Activated T-cell treated with anti-CD3 and anti-CD28 coated beads, Interleukin-2, amount 50 U/mL, for 24 hours (primary cell): ENCODE measurements at places on chromosomes 3 and 15.
A peak's percentile ranks its signal among the peaks of the same experiment; 100 is the strongest.

DNA sequence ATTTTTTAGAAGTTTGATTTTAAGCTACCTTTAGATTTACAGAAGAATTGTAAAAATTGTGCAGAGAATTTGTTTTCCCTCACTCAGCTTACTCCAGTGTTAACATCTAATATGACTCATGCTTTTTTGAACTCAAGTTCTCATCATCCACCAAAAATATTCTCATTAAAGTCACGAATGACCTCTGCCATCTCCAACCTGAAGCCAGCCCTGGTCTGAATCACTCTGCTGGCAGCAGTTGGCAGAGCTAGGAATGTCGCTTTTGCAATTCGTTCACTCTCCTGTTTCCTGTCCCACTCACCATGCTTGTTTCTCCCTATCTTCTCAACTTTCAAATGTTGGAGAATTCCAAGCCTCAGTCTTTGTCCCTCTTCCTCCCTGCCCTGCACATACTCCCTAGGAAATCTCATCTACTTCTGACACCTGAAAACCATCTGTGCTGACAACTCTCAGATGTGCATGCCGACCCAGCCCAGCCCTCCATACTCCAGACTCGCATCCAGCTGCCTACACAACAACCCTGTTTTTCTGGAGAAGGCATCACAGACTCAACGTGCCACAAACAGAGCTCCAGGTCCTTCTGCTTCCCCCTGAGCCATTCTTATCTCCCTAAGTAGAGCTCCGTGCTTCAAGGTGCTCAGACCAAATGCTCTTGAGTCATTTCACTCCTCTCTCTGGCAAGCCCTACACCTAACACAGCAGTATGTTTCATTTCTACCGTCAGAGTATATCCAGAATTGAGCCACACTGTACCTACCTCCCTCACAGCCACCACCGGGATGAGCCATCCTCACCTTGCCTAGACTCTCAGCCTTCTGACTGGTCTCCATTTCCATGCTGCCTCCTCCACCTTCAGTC, 24.9 kb downstream of the PRR23E start:
- H3K4me1 ChIP-seq: peaks cover 2% of the 10 kb centered on the region
- no peaks in the 10 kb centered on the region for H3K36me3 ChIP-seq
- H3K27me3 ChIP-seq: peaks cover 24% of the 10 kb centered on the region
- DNase-seq: no peak
- H3K27ac ChIP-seq: no peak overlapping the region

GRCh38 chr3:136305879-136306278, 55.7 kb downstream of the PCCB start:
- no peak overlapping the region for H3K27ac ChIP-seq
- H3K4me1 ChIP-seq: no peaks in the 10 kb centered on the region
- peaks cover 64% of the 10 kb centered on the region for H3K36me3 ChIP-seq
- DNase-seq: no peak
- H3K4me3 ChIP-seq: no peak overlapping the region

- H3K4me1 ChIP-seq: no peaks in the 10 kb centered on the region
- no peak overlapping the region for H3K4me3 ChIP-seq
- H3K27ac ChIP-seq: no peak overlapping the region
- DNase-seq: no peak
- H3K27me3 ChIP-seq: no peaks in the 10 kb centered on the region
These were observed 10.2 kb downstream of the GLCE start for GRCh38 chr15:69170597-69170996.

DNA sequence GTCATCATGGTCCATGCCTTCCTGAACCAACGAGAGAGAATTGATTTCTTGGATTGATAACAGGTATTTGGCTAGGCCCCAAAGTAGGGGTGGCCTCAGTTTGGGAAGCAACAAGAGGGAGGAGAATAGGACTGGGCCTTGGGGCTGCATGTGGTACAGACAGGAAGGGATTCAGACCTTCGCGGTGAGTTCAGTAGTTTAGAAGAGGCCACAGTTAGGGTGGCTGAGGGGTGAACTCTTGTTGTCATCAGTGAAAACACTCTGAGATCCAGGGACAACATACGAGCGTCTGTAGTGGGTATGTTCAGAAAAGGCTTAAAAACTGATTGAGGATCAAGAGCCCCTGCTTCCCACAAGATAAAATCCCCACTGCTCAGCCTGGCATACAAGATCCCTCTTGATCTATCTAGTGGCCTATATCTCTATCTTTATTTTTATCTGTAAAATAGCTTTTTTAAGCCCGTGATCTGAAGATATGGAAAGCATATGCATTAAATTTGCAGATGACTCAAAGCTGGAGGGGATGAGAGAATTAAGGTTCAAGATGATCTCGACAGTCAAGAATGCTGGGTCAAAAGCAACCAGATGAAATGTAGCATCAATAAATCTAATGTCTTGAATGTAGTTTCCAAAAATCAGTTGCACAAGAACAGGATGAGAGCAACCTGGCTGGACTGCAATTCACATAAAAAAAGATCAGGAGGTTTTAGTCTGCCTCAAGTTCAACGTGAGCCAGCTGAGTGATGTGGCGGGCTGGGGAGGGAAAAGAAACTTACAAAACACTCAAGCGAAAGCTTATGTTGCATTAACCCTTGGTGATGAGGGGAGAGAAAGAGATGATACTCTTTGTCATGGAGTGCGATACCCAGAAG, 221.1 kb upstream of the TLE3 start:
- DNase-seq: no peak
- no peak overlapping the region for H3K4me3 ChIP-seq
- H3K27ac ChIP-seq: no peak overlapping the region
- no peaks in the 10 kb centered on the region for H3K4me1 ChIP-seq
- H3K27me3 ChIP-seq: no peaks in the 10 kb centered on the region

- peak overlapping the region; percentile 91 for H3K4me3 ChIP-seq
- DNase-seq: no peak
- H3K36me3 ChIP-seq: peaks cover 91% of the 10 kb centered on the region
- no peaks in the 10 kb centered on the region for H3K27me3 ChIP-seq
These were observed 5.6 kb downstream of the ZBED2 start for GRCh38 chr3:111589303-111590142.

GRCh38 chr3:4593014-4593413, 99.9 kb downstream of the ITPR1 start:
- no peak overlapping the region for H3K4me3 ChIP-seq
- peaks cover 35% of the 10 kb centered on the region for H3K4me1 ChIP-seq
- no peaks in the 10 kb centered on the region for H3K27me3 ChIP-seq
- no peaks in the 10 kb centered on the region for H3K36me3 ChIP-seq
- DNase-seq: no peak

GRCh38 chr3:23377928-23378672, 175.0 kb downstream of the UBE2E2 start:
- H3K4me1 ChIP-seq: peaks cover 6% of the 10 kb centered on the region
- H3K36me3 ChIP-seq: no peaks in the 10 kb centered on the region
- no peak overlapping the region for H3K27ac ChIP-seq

GRCh38 chr3:3015185-3016089, 94.7 kb downstream of the IL5RA start:
- H3K4me3 ChIP-seq: no peak overlapping the region
- H3K27me3 ChIP-seq: peaks cover 42% of the 10 kb centered on the region
- H3K27ac ChIP-seq: no peak overlapping the region
- no peaks in the 10 kb centered on the region for H3K36me3 ChIP-seq

DNA sequence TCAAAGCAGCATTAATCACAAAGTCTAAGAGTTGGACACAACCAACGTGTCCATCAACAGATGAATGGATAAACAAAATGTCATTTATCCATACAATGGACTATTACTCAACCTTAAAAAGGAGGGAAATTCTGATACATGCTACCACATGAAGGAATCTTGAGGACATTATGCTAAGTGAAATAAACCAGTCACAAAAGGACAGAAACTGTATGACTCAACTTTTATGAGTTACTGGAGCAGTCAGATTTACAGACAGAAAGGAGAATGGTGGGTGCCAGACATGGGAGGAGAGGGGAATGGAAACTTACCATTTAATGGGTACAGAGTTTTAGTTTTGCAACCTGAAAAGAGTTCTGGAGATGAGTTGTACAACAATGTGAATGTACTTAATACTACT, 43.0 kb upstream of the SEC13 start:
- H3K4me3 ChIP-seq: no peak overlapping the region
- no peak for DNase-seq
- peak overlapping the region; percentile 67 for H3K27ac ChIP-seq
- peaks cover 43% of the 10 kb centered on the region for H3K4me1 ChIP-seq
- H3K27me3 ChIP-seq: peaks cover 21% of the 10 kb centered on the region

DNA sequence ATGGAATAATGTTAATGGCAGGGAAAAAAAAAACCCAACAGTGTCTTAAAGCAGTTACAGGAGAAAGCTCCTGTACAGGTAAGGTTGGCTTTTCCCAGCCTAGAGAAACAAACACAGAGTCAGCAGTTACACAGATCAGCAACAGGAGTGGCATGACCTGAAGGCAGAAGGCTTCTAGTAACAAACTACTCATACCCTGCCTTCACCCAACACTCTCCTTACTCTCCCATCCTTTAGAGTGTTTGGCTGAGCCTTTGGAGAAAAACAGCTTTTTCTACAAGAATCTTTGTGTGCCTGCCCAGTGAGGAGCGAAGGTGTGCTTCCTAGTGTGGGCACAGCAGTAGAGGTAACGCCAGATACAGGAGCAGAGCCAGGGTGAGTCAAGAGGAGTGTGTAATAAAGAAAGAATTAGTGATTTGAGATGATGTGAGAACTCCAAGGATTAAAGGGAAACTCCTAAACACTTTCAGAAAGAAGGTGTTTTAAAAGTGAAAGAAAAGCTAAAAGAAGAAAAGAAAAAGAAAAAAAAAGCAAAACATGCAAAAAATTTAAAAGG, 152.7 kb downstream of the POLR2M start:
- H3K36me3 ChIP-seq: no peaks in the 10 kb centered on the region
- DNase-seq: no peak
- H3K27ac ChIP-seq: no peak overlapping the region
- H3K4me1 ChIP-seq: peaks cover 2% of the 10 kb centered on the region
- no peak overlapping the region for H3K4me3 ChIP-seq

GRCh38 chr3:16511681-16512434, 1.6 kb downstream of the RFTN1 start:
- peak overlapping the region; percentile 93 for H3K4me3 ChIP-seq
- peaks cover 77% of the 10 kb centered on the region for H3K4me1 ChIP-seq
- peaks cover 51% of the 10 kb centered on the region for H3K36me3 ChIP-seq
- peak; percentile 77 for DNase-seq

- peaks cover 14% of the 10 kb centered on the region for H3K4me1 ChIP-seq
- H3K36me3 ChIP-seq: peaks cover 24% of the 10 kb centered on the region
- H3K4me3 ChIP-seq: no peak overlapping the region
- peak; percentile 80 for DNase-seq
- H3K27ac ChIP-seq: peak overlapping the region; percentile 63
These were observed 45.0 kb downstream of the TNK2 start for GRCh38 chr3:195863121-195864061.

- peaks cover 74% of the 10 kb centered on the region for H3K4me1 ChIP-seq
- H3K36me3 ChIP-seq: peaks cover 94% of the 10 kb centered on the region
- no peaks in the 10 kb centered on the region for H3K27me3 ChIP-seq
- H3K4me3 ChIP-seq: peak overlapping the region; percentile 99
- H3K27ac ChIP-seq: peak overlapping the region; percentile 97
These were observed 4.5 kb downstream of the HEMK1 start for GRCh38 chr3:50573566-50574443.

- no peaks in the 10 kb centered on the region for H3K27me3 ChIP-seq
- H3K27ac ChIP-seq: no peak overlapping the region
- no peak for DNase-seq
- H3K36me3 ChIP-seq: no peaks in the 10 kb centered on the region
- peaks cover 19% of the 10 kb centered on the region for H3K4me1 ChIP-seq
These were observed 26.7 kb upstream of the DRD3 start for GRCh38 chr3:114205541-114205940.

DNA sequence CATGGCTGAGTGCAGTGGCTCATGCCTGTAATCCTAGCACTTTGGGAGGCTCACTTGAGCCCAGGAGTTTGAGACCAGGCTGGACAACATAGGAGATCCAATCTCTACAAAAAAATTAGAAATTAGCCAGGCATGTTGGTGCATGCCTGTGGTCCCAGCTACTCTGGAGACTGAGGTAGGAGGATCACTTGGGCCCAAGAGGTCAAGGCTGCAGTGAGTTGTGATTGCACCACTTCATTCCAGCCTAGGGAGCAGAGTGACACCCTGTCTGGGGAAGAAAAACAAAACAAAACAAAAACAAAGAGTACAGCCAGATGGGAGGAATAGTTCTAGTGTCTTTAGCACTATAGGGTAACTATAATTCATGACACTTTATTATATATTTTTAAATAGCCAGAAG, 26.2 kb upstream of the COMMD4 start:
- peaks cover 6% of the 10 kb centered on the region for H3K4me1 ChIP-seq
- H3K27me3 ChIP-seq: peaks cover 29% of the 10 kb centered on the region
- no peak overlapping the region for H3K27ac ChIP-seq
- no peak overlapping the region for H3K4me3 ChIP-seq

- H3K27me3 ChIP-seq: no peaks in the 10 kb centered on the region
- H3K4me3 ChIP-seq: no peak overlapping the region
- peaks cover 52% of the 10 kb centered on the region for H3K36me3 ChIP-seq
- DNase-seq: no peak
- no peak overlapping the region for H3K27ac ChIP-seq
These were observed 21.3 kb upstream of the PLCH1 start for GRCh38 chr3:155766206-155766605.

DNA sequence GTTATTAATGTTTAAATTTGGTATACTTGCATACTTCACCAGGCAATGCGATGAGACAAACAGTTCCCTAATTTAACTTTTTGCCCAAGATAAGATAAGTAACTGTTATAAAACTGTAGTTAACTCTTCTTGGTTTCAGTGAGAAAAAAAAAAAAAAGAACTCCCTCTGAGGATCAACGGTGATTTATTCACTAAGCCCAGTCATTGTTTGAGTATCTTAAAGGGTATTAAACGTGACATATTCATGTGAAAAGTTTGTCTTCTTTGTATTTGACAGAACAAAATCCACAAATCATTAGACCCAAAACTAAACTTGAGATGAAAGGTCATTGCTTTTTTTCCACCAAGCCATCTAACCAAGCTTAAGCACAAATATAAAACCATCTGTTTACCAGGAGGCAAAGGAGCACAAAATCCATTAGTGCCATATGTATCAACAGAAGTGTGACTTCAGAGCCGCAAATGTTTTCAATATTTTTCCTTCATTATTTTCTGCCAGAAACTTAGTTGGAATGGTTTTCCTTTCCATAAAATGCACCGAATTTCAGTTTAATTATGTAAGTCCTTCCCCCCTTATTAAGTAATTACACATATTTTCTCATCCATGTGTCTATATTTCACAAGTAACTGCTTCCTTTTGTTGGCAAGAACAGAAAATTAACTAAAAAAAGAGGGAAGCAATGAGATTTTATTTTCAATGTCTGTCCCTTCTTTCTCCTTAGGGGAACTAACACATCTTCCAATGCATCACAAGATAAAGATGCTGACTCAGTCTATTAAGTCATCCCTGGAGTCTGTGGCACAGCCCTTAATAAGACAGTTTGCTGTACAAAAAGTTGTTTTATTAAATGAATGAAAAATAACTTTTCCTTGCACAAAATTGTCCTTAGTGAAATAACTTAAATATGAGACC, 92.2 kb upstream of the RAP2B start:
- no peaks in the 10 kb centered on the region for H3K36me3 ChIP-seq
- H3K27me3 ChIP-seq: no peaks in the 10 kb centered on the region
- no peak for DNase-seq
- no peak overlapping the region for H3K27ac ChIP-seq

GRCh38 chr3:52291508-52292181, 4.0 kb downstream of the GLYCTK start:
- H3K27me3 ChIP-seq: no peaks in the 10 kb centered on the region
- peak; percentile 57 for DNase-seq
- no peak overlapping the region for H3K27ac ChIP-seq
- H3K36me3 ChIP-seq: peaks cover 62% of the 10 kb centered on the region
- peaks cover 21% of the 10 kb centered on the region for H3K4me1 ChIP-seq
